Stimulated activated CD8-positive, alpha-beta memory T cell treated with anti-CD3 and anti-CD28 coated beads, Interleukin-4, amount 100 ng/mL, for 48 hours (primary cell): ENCODE measurements at places on chromosomes 2 and 18.

- DNase-seq: no peak
Observed at GRCh38 chr2:199467066-199467822, 9.5 kb upstream of the SATB2 start.

DNA sequence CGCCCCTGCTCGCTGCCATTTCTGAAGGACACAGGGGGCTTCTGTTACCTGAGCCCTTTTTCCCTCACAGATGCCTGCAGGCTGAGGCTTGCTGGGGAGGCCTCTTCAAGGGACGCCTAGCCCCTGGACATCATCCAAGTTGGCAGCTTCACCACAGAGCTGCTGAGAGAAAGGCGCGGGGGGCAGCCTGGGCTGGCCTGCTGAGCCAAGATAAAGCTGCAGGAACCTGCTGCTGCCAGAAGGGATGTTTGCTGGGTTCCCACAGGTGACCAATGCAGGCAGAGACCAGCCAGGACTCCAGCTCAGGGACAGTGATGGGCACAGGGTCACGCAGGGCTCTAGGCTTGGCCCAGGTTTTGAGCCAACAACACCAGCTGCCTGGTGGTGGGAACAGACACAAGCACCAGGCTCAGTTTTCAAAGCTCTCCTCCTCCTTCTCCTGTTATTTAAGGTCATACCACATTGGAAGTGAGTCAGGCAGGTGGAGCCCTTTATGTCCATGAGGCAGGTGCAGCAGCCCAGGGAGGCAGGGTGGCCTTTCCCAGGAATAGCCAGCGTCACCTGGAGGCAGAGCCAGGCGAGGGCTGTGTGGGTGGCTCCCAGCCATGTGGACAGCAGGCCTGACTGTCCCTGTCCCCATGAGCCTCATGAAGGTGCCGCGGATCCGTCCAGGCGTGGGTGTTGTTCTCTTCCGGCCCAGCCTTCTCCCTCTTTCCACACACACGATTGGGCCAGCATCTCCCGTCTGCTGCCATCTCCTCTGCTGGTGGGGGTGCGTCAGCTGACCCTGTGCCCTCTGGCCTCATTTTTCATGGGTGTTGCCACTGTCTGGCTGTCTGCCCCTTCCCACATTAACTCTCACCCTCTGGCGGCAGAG is 515.5 kb upstream of the MYT1L start:
- DNase-seq: no peak

DNA sequence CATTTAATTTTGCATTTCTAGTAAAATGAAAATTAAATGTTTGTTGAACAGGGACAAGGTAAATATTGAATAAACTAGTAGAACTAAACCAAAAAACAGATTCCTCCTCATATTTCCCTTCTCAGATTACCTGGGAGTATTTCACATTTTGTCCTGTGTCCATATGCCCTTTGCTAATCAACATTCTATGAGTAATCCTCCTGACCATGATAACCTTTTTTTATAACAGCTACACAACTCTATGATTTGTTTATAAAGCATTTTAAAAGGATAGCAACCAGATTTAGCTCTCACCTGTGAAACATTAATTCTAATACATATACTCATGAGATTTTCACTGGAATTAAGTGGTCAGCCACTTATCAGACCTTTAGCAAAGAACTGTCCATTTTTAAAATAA is 7.1 kb upstream of the DSG2 start:
- no peak for DNase-seq

DNA sequence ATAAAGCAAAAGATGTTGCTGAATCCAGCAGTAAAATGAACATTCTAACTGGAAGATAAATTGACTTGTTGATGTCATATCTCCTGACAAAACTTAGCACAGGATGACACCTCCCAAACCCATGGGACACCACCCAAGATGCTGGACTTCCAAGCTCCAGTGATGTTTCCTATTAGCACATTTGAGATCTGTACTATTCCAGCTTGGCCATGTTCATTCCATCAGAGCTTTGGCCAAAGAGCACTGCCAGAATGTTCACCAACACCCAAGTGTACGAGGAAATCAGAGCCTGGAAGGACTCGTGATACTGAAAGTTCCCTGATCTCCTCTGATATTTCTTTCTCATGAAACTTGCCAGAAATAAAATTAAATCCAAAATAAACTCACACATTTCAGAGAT is 44.7 kb downstream of the PID1 start:
- DNase-seq: no peak

DNA sequence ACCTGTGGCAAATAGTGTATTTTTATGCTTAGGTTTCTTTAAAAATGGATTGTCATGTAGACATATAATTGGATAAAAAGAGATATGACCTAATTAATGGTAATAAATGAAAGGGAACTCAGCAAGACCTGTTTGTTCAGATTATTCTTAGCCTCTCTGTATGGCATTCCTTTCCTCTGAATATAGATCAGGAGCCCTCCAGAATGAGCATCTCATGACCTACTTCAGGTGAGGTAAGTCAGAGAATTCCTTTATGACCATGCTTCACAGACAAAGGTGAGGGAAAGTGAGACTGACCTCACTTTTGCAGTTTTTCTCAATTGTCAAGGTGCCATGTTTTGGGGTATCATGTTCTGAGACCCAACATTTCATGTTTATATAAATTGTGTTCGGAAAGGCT is 1744.3 kb upstream of the PIK3C3 start:
- no peak for DNase-seq

DNA sequence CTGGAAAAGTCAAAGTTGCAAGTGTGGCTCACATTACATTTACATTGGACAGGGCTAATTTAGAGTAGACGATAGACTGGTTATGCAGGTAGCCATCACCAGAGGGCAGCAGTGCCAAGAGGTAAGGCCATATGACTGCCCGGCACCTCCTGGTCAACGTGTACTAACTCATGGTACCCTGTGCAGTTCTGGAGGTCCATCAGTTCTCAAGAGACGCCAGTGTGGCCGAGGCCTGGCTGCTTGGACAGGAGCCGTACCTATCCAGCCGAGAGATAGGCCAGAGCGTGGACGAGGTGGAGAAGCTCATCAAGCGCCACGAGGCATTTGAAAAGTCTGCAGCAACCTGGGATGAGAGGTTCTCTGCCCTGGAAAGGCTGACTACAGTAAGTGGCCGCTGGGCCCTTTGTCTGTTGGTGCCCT is 65.8 kb upstream of the EML6 start:
- DNase-seq: peak; percentile 64

GRCh38 chr2:108591163-108591562 is 56.9 kb downstream of the LIMS1 start:
- DNase-seq: no peak

- DNase-seq: no peak
Observed at GRCh38 chr2:171323971-171324528, 109.7 kb downstream of the METTL8 start.

- DNase-seq: no peak
Observed at GRCh38 chr2:72096181-72096580, 51.5 kb downstream of the CYP26B1 start.

- DNase-seq: no peak
Observed at GRCh38 chr2:233491326-233491725, 75.3 kb downstream of the USP40 start.
